Progenitor cell of endocrine pancreas (in vitro differentiated cells): ENCODE measurements at places on chromosomes 3 and 15.

DNA sequence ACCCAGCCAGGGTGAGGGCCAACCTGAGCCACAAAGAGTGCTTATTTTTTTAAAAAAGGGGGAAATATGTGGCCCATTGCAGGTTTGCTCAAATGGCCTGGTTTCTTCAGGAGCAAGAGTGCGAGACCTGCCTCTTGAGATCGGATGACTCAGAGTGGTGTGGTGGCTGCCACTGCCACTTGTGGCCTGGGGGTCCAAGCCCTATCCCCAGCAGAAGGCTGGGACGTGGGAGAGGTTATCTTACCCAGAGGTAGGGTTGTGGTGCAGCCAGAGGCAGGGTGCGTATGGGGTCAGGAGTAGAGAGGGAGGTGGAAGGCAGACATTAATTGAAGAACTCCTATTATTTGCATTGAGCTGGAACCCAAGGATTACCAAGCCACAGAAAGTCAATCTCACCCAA, 83.2 kb upstream of the SMAD3 start:
- no peak for DNase-seq

- no peak for DNase-seq
These were observed 28.1 kb downstream of the ATRIP start for GRCh38 chr3:48474619-48475018.

GRCh38 chr15:33341953-33342352, 31.2 kb downstream of the RYR3 start:
- DNase-seq, result no peak

- no peak for DNase-seq
These were observed 16.2 kb upstream of the TJP1 start for GRCh38 chr15:29838352-29839010.

- DNase-seq, result no peak
These were observed 56.2 kb downstream of the QTRT2 start for GRCh38 chr3:114112696-114113095.

DNA sequence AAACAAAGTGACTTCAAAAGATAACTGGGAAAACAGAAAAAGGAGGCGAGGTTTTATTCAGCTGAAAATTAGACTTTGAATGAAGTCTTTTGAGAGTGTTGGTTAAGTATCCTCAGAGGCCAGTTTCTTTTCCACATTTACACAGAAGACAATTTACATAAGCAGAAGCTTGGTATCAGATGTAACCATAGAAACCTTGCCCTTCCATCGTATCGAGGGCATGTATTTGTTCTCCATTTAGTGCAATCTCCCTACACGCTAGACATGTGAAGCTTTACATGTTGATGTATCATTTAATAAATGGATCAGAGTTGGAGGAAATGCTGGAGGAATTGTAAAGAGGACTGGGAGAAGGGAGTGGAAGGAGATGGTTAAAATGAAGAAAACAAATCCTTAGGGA, 161.0 kb upstream of the CRBN start:
- no peak for DNase-seq

- DNase-seq, result no peak
These were observed 3.0 kb downstream of the CFAP20DC start for GRCh38 chr3:59046839-59047238.

DNA sequence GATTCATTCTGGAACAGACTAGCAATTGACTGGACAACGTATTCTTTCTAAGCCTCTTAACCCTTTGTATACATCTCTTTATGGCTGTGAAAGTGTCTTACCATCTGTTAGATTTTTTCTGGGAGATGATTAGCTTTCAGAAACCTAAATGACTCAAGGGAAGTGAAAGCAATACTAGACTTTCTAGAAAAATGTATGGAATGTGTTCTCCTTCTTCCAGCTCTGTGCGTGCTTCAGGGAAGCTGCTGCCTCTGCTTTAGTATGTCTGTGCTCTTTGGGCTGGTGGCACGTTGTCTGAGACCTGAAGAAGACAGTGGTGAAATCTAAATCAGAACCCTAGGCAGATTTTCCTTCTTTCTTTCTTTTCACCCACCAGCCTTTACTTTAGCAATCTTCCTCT, 89.5 kb downstream of the ITPR1 start:
- no peak for DNase-seq

GRCh38 chr15:46622851-46623250, 988.0 kb downstream of the SQOR start:
- DNase-seq, result no peak

DNA sequence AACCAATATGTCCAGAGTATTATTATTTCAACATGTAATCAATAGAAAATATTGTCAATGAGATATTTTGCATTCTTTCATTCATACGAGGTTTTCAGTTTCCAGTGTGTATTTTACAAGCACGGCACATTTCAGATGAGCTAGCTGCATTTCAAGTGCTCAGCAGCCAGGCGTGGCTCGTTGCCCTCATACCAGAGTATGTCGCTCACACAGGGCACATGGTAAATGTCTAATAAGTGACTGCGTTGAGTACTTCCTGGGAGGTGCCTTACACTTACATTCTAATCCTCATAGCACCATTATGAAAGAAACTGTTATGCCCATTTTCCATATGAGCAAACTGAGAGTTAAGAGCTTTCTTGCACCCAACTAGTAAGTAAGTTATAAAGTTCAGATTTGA, 47.4 kb downstream of the TMEM266 start:
- no peak for DNase-seq

- DNase-seq, result no peak
These were observed 7.8 kb downstream of the GLDN start for GRCh38 chr15:51349156-51349844.

- DNase-seq, result no peak
These were observed 20.6 kb upstream of the KCTD6 start for GRCh38 chr3:58471025-58471887.

DNA sequence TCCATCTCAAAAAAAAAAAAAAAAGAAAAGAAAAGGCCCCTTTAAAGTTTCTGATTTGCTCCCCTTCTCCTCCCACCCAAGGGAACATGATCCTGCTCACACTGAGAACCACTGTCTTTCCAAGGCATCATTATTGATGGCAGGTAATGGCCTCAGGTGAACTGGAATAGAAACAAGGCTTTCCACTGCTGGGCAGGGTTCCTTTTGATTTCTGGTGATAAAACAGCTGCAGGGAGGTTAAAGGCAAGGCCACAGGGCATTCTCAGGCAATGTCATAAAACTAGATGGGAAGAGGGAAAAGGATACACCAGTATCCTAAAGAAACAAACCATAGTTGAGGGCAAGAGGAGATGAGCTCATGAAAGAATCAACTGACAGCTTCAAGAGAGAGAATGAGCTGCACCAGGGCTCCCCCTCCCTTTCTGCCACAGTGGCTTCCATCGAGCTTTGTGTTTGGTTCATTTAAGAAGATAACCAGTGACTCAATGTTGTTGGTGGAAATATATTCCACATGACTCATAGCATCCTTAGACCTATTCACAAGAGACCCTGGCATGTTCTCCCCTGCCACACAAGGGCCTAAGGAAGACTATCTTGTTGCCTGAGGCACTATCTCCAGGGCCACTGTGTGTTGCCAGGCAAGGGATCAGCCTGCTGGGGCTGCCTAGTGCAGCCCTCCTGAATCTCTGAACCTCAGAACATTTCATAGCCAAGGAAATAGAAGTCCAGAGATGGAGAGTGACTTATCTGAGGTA, 86.4 kb downstream of the WDR76 start:
- no peak for DNase-seq

GRCh38 chr3:53164911-53165310, 3.9 kb downstream of the PRKCD start:
- DNase-seq, result no peak

DNA sequence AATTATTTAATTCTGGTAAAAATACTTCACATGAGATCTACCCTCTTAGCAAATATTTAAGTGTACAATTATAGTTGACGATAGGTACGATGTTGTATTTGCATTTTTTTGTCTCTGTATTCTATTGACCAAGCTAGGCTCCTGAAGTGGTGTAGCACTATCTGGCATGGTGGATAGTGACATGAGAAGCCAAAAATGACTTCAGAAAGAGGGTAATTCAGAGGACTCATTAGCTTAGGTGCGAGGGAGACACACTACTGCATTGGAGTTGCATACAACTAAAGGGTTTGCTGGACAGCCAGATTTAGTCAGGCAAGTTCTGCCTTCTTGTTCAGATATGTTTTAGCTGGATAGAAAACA, 50.6 kb downstream of the KBTBD8 start:
- no peak for DNase-seq

GRCh38 chr3:30221619-30222018, 384.8 kb upstream of the TGFBR2 start:
- no peak for DNase-seq

DNA sequence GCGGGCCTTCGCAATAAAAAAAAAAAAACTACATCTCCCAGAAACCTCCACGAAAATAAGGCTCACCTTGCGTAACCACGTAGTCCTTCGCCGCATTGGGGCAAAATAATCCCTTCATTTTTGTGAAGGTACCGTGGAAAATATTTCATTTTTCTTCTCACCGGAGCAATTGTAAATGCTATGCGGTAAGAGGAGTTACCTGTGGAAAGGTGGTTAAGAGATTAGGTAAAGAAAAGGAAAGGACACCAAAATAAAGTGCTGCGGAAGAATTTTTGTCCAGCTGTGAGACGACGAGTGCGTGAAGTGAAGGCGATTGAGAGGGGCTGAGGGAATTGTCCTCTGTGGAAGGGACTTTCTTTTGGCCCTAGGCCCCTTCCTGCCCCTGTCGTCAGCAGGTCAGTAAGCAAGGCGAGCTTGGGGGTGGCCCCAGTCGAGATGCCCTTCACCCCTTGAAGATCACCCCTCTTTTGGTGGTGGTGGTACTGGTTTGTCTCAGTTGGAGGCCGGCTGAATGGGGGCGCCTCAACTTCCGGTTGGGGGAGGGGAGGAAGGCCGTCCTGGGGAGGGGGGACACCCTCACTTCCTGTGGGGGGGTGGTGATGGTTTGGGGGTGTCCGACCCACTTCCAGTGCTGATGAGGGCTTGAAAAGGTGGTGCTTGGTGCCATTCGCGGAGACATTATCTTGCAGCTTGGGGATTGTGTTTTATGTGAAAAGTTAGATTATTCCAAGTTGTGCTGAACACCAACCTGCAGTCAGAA, at the start of gene HMG20A:
TSS of gene HMG20A (plus strand) at position 279 of the 760 bp plus-strand sequence. CDS start 37,520 bp downstream, outside the sequence.
- peak; percentile 43 for DNase-seq

GRCh38 chr3:140950144-140950543, 8.5 kb downstream of the SLC25A36 start:
- no peak for DNase-seq

- DNase-seq, result no peak
These were observed 40.0 kb upstream of the MCF2L2 start for GRCh38 chr3:183468424-183468823.

DNA sequence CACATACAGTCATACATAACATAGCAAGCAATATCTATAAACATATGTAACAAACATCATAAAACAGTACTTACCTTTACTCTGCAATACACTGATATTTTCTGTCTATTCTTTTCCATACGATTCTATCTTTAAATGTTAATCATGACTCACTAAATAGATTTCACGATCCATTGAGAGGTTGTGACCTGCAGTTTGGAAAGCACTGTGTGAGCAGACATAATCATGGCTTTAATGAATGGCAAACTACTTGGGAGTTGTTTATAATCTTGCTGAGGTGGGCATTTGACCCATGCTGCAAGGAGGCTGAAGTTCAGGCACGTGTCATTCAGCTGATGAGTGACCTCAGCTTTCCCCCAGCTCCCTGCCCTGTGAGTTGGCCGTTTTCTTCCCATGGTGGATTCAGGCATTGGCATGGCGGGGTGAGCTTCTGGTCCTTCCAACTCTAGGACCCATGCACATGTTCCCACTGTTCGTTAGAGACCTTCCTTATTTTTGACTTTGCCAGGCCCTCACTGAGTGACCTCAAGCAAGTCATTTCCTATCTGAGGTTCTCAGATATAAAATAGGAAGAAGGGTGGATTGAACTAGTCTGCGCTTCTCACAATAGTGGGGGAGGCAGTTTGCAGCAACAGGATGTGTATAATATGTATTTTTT, 41.7 kb downstream of the PAQR5 start:
- DNase-seq, result no peak

DNA sequence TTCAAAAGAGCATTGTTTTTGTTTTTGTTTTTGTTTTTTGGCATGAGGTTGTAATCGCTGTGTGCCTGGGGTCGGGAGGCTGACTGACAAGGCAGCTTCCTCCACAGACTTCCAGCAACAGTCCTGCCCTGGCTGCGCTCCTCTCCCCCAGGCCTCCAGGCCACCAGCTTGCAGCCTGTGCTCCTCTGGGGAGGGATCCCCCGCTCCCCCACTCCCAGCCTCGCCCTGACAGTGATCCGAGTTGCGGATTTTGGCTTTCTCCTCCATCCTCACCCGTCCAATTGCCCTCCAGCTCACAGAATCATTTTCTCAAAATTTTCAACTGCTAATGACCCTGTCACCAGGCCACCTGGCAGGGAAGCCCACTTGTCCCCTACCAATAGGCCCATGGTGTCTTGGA, 36.5 kb upstream of the PCSK6 start:
- no peak for DNase-seq

DNA sequence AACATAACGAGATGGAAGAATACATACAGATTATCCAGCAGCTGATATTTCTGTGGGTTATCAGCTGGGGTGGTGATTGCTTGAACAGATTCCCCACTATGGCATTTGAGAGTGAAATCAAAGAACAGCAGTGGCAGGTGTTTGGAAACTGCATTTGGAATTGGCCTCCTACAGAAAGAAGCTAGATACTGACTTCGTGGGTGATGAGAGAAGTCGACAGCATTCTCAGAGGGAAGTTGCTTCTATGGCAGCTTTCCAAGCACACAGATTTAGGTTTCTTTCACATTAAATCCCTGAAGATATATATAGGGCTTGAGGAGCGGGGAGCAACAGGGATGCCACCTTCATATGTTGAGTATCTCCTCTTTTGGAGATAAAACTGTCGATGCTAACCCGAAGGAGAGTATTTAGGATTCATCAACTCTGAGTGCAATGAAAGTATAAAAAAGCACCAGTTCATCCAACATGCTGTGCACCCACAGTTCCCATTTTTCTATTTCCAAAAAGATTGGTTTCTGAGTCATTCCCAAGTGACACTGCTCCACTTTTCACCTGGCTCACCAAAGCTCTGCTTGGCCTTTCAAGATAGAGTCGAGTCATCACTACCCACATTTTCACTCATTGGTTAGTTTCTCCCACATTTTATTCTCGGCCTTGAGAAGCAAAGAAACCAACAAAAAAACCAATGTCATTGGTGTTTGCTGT, 579.8 kb upstream of the SUCLG2 start:
- DNase-seq, result no peak

DNA sequence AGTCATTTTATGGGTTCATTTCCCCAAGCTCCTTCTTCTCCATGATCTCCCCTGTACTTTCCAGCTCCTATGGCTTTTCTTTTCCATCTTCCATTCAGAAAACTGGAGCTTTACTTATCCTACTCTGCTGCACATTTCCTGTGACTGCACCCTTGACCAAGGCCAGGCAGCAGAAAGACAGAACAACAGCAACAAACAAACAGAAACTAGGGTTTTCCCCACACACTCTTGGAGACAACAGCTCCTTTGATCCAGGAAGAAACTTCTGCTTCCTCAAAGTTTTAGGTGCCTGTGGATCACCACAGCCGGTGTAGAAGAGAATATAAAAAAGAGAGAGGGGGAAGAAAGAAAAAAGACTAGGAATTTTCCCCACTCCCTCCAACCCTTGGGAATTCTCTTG, 342.3 kb upstream of the CFAP20DC start:
- DNase-seq, result no peak

- DNase-seq, result peak; percentile 86
These were observed 10.8 kb downstream of the FOXL2 start for GRCh38 chr3:138935863-138936740.

GRCh38 chr15:85408270-85408746, 27.9 kb downstream of the AKAP13 start:
- DNase-seq, result no peak
